Esophagus muscularis mucosa (tissue), 4 donors: ENCODE measurements at places on chromosomes 6 and 20. TPM values are rescaled to one million over a fixed set of nuclear protein-coding genes. Genes with fewer than 3 reads are reported as not detected.

Gene JARID2
- 10.4 TPM for total RNA-seq

Gene ANKEF1
- 2.3 TPM for total RNA-seq

GRCh38 chr6:100099189-100100074, 105.4 kb upstream of the MCHR2 start:
- H3K27ac ChIP-seq = no peak overlapping the region
- H3K27me3 ChIP-seq = peaks cover 3% of the 10 kb centered on the region
- no peaks in the 10 kb centered on the region for H3K4me1 ChIP-seq
- no peak for DNase-seq
- H3K36me3 ChIP-seq = no peaks in the 10 kb centered on the region

- H3K36me3 ChIP-seq = no peaks in the 10 kb centered on the region
- no peak for DNase-seq
- H3K27ac ChIP-seq = no peak overlapping the region
- no peaks in the 10 kb centered on the region for H3K4me1 ChIP-seq
These were observed 166.8 kb downstream of the ZNF217 start for GRCh38 chr20:53426766-53427312.

- no peaks in the 10 kb centered on the region for H3K36me3 ChIP-seq
- no peak overlapping the region for H3K27ac ChIP-seq
- H3K27me3 ChIP-seq = no peaks in the 10 kb centered on the region
- H3K4me1 ChIP-seq = no peaks in the 10 kb centered on the region
- H3K4me3 ChIP-seq = no peak overlapping the region
- DNase-seq = no peak
These were observed 485.5 kb downstream of the CD109 start for GRCh38 chr6:74181471-74181870.

GRCh38 chr20:44886266-44886651, 754 bp downstream of the YWHAB start:
- H3K4me3 ChIP-seq = peak overlapping the region; percentile 83
- peaks cover 61% of the 10 kb centered on the region for H3K4me1 ChIP-seq
- H3K36me3 ChIP-seq = no peaks in the 10 kb centered on the region
- DNase-seq = no peak
- H3K27ac ChIP-seq = peak overlapping the region; percentile 98
- H3K27me3 ChIP-seq = no peaks in the 10 kb centered on the region

DNA sequence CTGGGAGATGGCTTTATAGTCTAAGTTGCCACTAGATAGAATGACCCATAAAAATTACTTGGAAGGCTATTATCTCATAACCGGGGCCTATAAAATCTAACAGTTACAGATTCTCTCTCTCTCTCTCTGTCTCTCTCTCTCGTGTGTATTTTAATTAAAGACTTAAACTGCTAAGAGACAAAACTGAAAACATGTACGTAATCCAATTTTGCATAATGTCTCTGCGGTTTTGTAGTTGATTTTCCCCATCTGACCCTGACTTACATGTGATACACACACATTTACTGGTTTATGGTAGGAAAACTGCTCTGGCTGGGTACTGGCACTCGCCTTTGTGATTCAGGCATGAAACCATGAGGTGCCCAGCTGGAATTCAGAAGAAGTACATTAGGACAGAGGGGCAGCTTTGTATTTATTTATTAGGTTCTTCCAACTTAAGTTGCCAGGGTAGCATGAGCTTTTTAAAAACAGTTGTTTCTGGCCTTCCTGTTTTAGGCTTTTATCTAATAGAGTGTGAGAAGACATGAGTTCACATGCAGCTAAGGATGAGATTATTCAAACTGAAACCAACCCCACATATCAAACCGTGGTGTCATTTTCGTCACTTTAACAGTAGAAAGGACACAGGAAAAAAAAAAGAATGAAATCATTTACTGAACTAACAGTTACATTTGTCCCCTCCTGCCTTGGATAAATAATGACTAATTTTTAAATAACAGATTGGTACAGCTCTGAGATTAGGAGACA, 182.5 kb downstream of the GMPR start:
- DNase-seq = no peak
- H3K4me1 ChIP-seq = peaks cover 17% of the 10 kb centered on the region
- no peak overlapping the region for H3K4me3 ChIP-seq
- no peaks in the 10 kb centered on the region for H3K27me3 ChIP-seq
- no peaks in the 10 kb centered on the region for H3K36me3 ChIP-seq
- no peak overlapping the region for H3K27ac ChIP-seq

- H3K4me1 ChIP-seq = no peaks in the 10 kb centered on the region
- H3K27ac ChIP-seq = no peak overlapping the region
- H3K27me3 ChIP-seq = peaks cover 14% of the 10 kb centered on the region
- H3K36me3 ChIP-seq = no peaks in the 10 kb centered on the region
- H3K4me3 ChIP-seq = no peak overlapping the region
- DNase-seq = no peak
These were observed 7.6 kb upstream of the RNF182 start for GRCh38 chr6:13917141-13917540.
